WERI-Rb-1 (cell line): ENCODE measurements at places on chromosomes 16 and 17.

- DNase-seq = no peak
These were observed 9.4 kb downstream of the TMEM235 start for GRCh38 chr17:78240839-78241238.

DNA sequence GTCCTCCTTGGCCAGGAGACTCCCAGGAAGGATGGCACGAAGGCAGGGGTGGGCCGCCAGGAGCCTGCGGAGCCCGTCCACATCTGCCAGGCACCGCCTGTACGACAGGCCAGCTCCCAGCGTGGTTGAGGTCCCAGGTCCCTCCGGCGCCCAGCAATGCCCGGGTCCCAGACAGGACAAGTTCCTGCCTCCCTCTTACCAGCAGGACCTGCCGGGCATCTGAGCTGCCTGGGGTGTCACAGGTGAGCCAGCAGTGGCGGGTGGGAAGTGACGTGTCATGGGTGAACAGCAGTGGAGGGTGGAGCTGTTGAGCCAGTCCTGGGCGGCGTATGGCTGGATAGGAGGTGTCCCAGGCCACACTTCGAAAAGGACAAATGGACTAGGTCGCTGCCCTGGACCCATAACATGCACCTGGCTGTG lies 15.7 kb upstream of the BAHCC1 start:
- no peak for DNase-seq

DNA sequence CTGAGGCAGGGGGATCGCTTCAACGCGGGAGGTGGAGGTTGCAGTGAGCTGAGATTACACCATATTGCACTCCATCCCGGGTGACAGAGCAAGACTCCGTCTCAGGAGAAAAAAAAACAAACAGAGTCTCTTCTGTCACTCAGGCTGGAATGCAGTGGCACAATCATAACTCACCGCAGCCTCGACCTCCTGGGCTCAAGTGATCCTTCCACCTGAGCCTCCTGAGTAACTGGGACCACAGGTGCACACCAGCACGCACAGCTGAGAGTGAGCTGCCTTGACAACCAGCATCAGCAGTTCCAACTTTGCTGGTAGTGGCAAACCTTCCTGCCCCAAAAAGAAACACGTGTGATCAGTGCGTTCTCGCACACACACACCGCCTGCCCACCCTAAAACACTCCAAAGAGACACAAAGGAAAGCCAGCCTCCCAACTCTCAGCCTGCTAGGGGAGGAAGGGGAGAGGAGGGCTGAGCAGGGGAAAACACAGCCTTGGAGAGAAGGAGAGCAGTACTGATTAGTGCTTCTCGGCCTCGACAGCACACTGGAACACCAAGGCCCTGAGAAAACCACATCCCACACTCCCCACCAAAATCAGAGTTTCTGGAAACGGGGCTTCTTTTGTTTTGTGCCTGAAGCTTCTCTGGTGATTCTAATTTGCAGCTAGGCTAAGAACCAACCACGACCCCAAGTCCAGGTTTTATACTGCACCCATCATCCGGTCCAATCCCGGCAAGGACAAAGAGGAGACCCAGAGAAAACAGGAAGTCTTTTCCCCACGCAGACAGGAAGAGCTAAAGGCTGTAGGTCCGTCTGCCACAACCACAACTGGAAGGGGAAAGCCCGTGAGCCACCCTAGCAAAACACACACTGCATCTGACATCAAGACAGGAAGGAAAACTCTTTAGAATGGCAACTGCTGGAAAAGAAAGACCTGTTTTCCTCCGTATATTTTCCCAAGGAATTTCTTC lies 28.8 kb downstream of the ZCCHC14 start:
- no peak for DNase-seq

- no peak for DNase-seq
These were observed 84.5 kb downstream of the ABR start for GRCh38 chr17:1095090-1095852.

GRCh38 chr17:50608700-50609379 lies 25.8 kb upstream of the ABCC3 start:
- peak; percentile 82 for DNase-seq

DNA sequence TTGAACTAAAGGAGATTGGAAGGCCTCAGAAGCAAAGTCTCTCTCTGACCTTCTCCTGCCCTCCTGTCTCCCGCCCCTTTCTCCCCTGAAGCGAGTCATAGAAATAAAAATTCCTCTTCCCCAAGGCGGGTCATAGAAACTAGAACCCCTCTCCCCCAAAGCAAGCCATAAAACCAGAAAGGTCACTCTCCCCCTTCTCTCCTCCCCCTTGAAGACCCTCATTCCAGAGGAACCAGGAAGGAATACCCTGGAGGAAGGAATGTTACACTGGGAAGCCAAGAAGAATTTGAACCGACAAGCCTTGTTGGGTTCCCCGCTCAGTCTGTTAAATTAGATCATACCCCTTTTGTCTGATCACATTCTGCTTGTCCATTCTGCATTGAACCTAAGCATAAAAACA lies 2.7 kb upstream of the GJC1 start:
- DNase-seq = no peak

- DNase-seq = no peak
These were observed 2.5 kb downstream of the TLCD3B start for GRCh38 chr16:30028438-30029076.

- no peak for DNase-seq
These were observed 42.9 kb upstream of the IL21R start for GRCh38 chr16:27359051-27359450.

- peak; percentile 84 for DNase-seq
These were observed 296.2 kb upstream of the IRX3 start for GRCh38 chr16:54582631-54583250.

GRCh38 chr17:30234296-30234695 lies 1.2 kb downstream of the SLC6A4 start:
- DNase-seq = no peak

GRCh38 chr17:29583324-29584248 lies 5.9 kb downstream of the GIT1 start:
- DNase-seq = no peak

- no peak for DNase-seq
These were observed 409.6 kb downstream of the SOX9 start for GRCh38 chr17:72530454-72530853.

- no peak for DNase-seq
These were observed 168.2 kb upstream of the CACNG3 start for GRCh38 chr16:24087891-24088410.

DNA sequence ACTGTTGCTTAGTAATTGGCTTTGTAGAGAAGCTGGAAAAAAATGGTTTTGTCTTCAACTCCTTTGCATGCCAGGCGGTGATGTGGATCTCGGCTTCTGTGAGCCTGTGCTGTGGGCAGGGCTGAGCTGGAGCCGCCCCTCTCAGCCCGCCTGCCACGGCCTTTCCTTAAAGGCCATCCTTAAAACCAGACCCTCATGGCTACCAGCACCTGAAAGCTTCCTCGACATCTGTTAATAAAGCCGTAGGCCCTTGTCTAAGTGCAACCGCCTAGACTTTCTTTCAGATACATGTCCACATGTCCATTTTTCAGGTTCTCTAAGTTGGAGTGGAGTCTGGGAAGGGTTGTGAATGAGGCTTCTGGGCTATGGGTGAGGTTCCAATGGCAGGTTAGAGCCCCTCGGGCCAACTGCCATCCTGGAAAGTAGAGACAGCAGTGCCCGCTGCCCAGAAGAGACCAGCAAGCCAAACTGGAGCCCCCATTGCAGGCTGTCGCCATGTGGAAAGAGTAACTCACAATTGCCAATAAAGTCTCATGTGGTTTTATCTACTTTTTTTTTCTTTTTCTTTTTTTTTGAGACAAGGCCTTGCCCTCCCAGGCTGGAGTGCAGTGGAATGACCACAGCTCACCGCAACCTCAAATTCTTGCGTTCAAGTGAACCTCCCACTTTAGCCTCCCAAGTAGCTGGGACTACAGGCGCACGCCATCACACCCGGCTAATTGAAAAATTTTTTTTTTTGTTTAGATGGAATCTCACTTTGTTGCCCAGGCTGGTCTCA lies 6.2 kb upstream of the TMEM235 start:
- DNase-seq = no peak

GRCh38 chr16:71537643-71538042 lies 11.4 kb downstream of the CHST4 start:
- DNase-seq = peak; percentile 72

DNA sequence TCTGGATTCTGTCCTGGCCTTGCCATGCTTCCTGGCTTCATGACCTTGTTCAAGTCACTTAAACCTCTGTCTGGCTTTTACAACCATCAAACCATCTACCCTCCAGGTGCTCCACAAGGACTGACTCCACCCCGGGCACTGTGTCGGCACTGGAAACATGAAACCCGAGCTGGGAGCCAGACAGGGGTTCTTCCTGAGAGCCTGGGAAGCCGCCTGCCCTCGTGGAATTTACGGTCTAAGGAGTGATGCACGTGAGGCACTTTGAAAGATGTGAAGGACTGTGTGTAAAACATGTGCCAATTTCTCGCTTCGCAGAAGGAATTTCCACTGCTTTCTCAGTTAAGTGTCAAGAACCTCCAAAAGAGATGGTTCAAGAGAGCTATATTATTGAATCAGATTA lies 11.6 kb downstream of the CDK5R1 start:
- no peak for DNase-seq

DNA sequence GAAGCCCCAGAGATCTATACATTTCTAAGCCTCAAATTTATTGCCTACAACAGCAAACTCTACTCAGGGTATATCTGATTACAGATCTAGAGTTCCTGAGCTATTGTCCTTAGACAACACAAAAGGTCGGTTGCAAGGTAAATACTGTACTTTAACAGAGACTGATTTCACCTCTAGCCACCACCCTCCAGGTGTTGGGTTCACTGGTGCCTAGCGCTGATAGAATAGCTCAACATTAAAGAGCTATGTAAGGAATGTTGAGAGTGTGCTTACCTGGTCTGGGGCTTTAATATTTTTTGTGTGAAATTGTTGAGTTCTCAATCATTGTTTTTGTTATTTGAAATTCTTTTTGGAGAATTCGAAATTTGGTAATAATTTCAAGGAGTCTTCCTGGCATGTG lies 277.0 kb upstream of the PSMD7 start:
- no peak for DNase-seq

- no peak for DNase-seq
These were observed 21.1 kb upstream of the TMC5 start for GRCh38 chr16:19396555-19397011.

DNA sequence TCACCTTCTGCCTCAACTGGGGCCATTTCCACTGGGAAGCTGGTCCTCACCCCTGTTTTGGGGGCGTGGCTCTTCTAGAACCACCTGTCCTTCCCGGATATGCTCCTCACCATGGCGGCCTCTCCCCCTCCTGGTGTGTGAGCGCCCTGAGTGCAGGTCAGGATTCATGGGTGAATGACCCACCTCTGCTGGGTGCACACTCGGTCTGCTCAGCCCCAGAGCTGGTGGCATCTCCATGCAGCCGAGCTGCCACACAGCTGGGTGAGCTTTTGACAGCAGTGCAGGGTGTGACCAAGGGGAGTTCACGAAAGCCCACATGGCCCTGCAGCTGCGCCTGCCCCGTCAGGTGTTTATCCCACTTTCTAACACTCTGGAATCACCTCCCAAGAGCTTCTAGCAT lies 27.3 kb downstream of the GRIN2C start:
- DNase-seq = no peak

DNA sequence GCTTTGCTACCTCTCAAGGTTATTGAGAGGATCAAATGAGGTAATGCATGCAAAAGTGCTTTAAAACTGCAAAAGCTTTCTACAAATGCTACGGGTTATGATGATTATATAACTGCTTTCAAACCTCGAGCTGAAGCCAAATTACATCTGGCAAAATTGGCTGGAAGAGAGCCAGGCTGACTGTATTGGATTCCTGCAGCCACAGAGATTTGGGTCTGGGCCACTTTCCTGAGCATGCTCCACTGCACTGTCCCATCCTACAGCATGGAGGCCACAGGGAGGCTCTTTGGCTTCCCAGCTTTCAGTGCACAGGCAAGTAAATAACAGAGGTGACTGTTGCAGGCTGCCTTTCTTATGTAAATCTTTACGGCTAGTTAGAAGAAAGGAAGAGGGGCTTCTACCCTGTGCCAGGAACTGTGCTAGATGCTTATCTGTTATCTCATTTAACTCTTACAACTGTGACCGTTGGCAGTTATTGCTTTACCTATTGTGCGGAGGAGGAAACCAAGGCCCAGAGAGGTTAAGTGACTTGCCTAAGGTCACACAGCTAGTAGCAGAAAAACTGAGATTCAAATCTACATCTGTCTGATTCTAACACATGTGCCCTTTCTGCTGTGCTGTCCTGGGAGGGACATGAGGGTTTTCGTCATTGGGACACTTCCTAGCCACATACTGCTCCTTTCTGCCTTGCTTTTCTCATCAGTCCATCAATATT lies 121.8 kb downstream of the SPACA3 start:
- DNase-seq = no peak

- no peak for DNase-seq
These were observed 87.3 kb downstream of the TTC19 start for GRCh38 chr17:16086957-16087356.

DNA sequence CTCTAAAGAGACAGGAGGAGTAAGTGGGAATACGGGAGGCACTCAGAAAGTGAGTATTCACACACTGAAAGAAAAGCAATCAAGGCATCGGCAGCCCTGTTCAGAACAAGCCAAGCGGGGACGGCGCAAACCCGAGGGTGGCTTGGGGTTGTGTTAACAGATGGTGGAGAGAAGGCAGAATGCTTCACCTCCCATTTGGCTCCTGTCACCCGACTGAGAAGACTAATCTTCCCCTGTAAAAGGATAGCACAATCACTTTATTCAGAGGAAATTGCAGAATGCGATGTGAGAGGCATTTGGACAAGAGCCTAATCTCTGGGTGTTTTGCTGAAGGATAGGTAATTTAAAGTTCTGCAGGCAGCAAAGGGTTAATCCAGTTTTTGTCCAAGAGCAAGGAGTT lies 119.3 kb upstream of the WSCD1 start:
- peak; percentile 86 for DNase-seq

DNA sequence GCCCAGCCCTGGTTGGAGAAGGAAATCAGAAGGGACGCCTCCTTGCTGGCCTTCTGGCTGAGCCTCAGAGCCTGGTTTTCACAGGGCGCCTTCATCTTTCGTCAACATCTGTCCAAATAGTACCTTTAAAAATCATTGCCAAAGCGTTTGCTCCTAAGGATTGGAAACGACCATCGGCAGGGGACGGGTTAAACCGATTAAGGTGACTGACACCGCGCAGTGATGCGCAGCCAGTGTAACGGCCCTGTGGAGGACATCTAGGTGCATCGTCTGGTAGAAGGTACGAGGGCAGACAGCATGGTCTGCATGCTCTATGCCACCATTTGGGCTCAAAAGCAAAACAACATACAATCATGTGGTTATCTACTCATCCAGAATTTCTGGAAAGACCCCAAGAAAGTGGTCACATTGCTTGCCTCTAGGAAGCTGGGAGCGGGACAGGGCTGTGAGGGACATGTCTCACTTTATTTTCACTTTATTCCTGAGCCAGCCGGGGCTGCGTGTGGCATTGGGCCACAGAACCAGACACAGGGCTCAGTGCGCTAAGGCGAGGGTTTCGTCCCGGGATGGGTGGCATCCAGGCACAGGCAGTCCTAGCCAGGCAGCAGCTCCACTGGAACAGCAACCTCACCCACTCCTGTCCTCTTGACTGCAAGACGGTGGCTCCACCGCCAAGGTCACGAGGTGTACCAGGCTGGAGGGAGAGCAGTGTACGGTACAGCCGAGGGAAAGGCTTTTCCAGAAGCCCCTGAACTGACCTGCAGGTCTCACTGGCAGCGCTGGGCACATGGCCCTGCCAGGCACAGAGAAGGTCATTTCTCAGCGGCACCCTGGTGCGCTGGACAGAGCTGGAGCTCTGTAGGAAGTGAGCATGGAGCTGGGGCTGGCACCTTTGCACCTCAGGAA lies 40.9 kb upstream of the JPH3 start:
- DNase-seq = no peak
